ENCODE measurements at places on chromosomes 12 and 14.

DNA sequence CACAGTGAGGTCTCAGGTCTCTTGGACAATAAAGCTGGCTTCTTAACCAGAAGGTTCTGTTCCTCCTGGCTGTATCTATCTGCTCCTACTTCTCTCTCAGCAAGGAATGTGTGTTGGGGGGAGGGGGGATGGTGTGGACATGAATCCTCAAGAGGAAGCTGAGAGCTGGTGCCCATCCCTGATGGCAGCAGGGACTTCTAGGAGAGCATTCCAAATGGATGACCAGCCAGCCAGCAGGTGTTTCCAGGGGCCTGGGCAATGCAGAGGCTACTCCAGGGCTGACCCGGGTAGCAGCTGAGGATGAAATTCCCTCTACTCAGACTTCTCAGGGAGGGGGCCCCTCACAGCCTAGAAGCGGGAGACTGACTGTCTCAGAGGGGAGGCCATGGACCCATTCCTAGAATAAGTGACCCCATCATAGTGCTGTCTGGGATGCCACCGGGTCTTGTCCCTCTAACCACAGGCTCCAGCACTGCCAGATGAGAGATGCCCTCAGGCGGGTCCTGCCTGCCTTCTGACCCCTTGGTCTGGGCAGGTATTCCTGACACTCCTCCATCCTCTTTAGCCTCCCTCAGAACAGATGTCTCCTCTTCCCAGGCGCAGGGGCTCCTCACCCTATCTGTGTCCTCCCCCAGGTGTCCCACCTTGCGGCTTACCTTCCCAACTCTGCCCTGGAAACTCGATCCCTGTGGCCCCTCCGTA is 1.2 kb downstream of the RAB15 start:
- DNase-seq: no peak

DNA sequence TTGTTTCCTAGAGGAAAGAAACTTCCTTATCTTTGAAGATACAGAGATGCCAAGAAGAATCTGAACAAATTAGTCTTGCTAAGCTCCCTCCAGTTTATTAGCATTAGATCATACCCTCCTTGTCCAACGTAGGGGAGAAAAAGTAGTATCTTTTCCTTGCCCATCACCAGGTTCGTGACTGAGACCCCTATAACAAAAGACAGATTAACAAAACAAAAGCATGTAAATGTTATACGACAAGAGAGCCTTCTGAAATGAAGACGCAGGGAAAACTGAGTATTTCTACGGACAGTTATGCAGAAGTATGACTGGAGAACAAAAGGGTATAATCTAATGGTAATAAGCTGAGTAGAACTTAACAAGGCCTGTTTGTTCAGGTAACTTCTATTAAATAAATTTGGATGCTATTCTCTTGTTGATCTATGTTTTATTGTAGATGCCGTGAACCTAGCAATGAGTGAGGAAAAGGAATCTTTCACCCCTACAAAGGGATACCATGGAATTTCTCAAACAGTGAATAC is 2.9 kb upstream of the CLEC7A start:
- no peak for DNase-seq

DNA sequence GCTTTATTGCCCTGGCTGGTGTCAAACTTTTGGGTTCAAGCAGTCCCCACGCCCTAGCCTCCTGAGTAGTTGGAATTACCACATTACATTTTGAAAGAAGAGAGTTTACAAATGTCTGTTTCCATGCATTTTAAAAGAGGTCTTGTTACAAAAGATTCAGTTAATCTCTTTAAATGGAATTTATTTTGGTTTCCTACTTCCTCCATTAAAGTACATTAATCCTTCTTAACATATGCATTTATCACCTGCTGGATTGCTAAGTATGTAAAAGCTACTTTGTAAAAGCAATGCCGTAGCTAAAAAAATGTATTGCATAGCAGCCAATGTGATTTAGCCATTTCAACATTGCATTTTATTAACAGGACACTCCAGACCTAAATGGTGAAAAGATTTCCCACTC is 80.4 kb downstream of the PDE3A start:
- DNase-seq: no peak

DNA sequence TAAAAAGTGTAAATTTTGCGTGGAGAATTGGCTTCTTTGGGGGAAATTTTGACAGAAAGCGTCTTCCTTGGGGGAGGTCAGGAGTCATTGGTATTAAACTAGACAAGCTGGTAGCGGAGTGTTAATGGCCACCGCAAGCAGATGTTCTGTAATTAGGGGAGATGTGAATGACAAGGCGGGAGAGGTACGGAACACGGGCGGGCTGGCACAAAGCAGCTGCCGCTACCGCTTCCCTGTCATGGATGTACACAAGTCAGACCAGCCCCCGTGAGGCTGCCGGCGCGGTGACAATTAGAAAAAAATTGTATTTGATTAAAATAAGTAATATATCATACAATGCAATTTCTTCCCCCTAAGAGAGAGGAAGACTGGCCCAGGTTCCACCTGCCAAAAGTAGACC is 501.6 kb downstream of the VRK1 start:
- no peak for DNase-seq

- peak; percentile 73 for DNase-seq
Observed at GRCh38 chr12:108565976-108566375, 3.6 kb downstream of the ISCU start.

GRCh38 chr14:72774894-72775620 is 118.8 kb downstream of the DPF3 start:
- DNase-seq: no peak

DNA sequence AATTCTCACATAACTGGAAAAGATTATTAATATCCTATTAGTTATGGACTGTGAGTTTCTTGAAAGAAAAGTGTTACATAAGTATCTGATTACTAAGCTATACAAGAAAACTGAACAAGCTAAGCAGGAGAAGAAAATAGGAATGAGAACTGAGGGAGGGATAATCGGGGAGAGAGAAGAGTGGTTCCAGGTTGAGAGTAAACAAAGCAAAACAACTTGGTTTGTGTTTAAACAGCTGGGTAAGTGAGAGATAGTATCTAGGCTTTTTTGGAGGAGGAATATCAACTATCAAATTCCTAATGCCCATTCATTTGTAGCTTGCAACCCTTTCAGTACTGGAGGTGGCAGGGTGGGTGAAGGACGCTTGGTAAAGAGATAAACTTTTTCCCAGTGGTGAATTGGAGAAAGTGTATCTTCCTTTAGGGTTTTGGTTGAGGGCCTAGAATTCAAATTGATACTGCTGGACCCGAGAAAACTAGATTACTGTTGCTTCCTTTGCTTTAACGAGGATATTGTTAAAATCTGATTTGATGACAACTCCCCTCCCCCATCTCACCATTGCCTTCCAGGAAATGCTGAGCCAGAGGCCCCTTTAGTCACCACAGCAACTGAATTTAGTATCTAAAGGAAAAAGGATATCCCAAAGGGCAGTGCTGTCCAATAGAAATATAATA is 2.0 kb upstream of the SLC2A3 start:
- DNase-seq: no peak

DNA sequence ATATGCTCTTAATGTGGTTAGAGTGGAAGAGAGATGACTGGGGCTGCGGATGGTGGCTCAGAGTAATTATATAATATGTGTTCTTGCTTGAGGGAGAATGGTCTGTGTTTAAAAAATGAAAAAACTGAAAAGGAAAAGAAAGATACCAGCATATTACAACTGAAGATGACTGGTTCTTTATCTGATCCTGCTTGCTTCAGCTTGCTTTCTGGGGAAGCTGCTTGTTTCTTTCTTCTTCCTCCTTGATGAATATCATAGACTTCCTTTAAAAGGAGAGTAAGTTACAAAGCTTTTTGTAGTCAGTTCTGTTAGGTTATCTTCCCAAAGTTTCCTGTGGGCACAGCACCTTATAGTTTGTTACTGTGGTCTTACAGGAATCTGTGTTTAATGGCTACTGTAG is 210.9 kb downstream of the ERC1 start:
- DNase-seq: no peak

GRCh38 chr12:92952394-92952793 is 23.3 kb upstream of the EEA1 start:
- no peak for DNase-seq

DNA sequence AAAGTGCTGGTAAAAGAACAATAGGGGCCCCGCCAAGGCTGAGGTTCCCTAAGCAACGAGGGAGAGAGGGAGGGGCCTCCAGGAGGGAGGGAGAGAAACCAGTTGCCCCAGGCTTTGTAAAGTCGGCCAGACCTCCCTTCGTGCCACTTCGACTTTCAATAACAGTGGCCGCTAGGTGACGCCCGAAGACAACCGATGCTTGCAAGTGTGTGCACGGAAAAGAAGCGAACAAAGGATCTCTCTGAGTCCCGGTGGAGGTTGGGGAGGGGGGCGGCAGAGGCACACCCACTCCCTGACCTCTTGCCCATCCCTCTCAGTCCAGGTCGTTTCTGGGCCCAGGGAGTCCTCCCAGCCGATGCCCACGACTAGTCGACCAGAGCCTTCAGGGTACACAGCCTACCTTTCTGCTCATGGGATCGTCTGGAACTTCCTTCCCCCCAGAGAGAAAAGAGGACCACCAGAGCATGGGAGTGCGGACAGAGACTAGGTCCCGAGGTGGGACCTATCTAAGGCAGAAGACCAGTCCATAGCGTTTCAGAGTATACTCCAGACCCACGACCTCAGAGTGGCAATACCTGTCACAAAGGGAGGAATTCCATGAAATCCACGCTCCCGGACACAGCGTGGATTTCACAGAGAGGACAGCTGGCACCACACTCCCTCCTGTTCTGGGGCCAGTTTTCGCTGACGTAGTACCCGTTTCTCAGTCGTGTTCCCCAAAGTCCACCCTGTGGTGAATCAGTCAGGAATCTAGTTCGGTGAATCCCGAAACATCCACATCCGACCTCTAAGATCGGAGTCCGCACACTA is 262.7 kb upstream of the ALG10B start:
- DNase-seq: no peak

DNA sequence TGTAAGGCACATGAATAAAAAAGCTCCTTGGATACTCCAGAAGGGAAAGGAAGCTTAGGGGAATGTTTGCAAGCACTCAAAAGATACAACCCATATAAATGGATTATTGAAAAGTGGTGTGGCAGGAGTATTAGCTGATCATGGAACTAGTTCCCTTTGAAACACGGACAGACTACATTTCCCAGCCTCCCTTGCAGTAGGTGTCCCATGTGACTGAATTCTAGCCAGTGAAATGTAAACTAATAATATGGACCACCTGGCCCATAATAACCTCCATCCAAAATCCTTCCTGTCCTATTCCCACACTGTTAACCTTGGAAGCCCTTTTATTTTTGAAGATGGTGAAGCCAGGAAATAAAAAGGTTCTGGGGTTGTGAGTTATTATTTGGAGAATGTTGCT is 242.3 kb downstream of the SUDS3 start:
- DNase-seq: no peak

DNA sequence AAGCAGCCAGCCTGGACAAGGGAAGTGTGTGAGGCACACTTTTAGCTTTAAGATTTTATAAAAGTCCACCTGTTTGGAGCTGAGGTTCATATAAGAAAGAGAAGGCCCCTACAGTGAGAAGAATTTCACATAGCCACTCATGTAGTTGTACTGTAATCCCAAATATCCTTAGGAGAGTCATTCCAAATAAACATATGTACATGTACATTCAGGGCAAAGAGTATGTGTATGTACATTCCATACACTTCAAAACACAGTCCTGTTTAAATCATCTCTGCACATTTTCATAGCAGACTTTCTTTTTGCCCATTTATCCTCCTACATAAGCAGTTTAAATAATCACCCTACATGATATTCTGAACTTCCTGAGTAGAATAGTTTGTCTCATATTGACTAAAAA is 87.6 kb downstream of the GPR65 start:
- no peak for DNase-seq

- no peak for DNase-seq
Observed at GRCh38 chr12:12017135-12017581, 53.6 kb upstream of the BCL2L14 start.

- no peak for DNase-seq
Observed at GRCh38 chr14:50364792-50365191, 31.9 kb downstream of the CDKL1 start.

GRCh38 chr12:26843311-26843710 is 10.3 kb upstream of the ITPR2 start:
- DNase-seq: no peak

- DNase-seq: no peak
Observed at GRCh38 chr12:101107032-101107763, 102.8 kb downstream of the SLC5A8 start.
